ENCODE measurements at places on chromosomes 11 and 22. TPM values are rescaled to one million over a fixed set of nuclear protein-coding genes. Genes with fewer than 3 reads are reported as not detected.
A peak's percentile ranks its signal among the peaks of the same experiment; 100 is the strongest.

ASRGL1 gene
- 10.5 TPM for total RNA-seq

DNA sequence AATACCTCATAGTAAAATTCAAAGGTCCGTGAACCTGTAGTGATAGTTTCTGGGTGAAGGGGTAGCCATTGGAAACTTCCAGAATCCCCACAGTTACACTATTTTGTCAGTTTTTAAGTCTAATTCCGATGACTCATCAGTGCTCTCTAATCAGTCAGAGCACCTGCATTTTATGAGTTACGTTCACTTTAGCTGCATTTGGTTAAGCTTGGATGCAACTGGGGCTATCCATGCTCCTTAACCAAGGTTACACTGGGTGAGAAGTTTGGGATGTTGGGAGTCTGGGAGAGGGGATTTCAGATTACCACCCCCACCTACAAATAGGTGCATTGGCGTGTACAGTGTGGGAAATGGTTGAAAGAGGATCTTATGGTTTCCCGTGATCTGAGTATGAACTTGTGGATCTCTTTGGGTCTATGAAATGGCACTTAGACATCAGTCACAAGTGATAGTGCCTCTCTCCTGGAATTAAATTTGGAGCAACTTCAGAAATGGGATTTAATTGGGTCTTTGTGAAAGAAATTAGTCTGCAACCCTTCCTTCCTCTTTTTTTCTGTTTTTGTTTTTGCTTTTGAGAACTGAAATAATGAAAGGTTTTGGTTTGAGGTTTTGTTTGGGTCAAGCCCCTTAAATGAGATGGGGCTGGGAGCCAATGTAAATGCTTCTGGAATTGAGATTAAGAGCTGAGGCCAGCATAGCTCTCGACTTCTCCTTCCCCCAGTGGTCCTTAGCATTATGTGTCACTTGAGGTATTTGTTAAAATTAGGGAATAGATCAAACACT is 31.5 kb downstream of the EHF start:
- DNase-seq: no peak

DNA sequence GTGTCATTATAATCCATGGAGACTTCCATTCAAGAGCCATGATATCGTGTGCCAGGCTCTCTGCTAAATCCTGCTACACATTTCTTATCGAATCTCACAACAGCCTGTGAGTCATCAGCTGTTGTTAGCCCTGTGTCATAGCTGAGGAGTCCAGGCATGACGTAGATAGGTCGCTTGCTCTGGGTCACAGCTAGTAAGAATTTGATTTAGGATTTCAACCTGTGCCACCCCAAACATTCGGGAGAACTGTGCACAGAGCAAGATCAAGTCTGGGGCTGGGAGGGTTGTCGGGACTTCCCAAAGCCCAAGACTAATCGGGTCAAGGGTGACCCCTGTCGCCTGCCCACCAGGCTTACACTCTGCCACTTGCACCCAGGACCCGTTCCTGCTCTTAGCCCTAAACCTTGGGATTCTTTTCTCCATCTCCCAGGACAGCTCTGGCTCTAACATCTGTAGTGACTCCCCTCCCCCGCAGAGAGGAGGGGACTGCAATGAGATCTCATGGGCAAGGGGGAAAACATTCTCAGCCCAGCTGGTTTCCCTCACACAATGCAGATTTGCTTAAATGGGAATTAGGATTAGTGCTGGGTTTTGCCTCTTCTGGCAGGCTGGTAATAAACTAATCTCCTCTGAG is 34.3 kb downstream of the TSPAN18 start:
- peak; percentile 71 for DNase-seq

APLNR gene
- 0.42 TPM for total RNA-seq

DNA sequence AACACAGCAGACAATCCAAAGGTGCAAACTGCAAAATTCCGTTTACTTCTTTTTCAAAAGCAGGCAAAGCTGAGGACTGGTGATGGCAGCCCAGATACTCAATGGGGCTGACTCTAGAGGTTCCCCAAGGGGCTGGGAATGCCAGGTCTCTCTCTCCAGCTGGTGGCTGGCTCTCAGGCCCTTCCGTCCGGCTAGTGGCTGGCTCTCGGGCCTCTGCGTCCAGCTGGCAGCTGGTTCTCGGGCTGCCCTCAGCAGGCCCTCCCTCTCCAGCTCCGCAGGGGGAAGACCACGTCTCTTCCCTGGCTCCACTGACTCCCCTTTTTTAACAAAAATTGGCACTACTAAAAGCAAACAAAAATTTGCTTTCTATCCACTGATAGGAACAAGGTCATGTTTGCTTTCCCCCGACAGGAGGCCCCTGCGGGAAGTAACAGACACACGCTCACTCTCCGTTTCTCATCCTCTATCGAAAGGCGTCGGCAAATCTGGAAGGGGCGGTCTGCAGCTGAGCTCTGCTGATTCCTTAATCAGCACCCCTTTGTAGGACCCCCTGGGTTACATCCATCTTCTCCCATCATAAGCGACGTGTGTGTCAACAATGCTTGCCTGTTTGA is 381.4 kb downstream of the BRD1 start:
- no peak for DNase-seq

- no peak for DNase-seq
Observed at GRCh38 chr11:27462543-27462942, 10.0 kb downstream of the LGR4 start.

DNA sequence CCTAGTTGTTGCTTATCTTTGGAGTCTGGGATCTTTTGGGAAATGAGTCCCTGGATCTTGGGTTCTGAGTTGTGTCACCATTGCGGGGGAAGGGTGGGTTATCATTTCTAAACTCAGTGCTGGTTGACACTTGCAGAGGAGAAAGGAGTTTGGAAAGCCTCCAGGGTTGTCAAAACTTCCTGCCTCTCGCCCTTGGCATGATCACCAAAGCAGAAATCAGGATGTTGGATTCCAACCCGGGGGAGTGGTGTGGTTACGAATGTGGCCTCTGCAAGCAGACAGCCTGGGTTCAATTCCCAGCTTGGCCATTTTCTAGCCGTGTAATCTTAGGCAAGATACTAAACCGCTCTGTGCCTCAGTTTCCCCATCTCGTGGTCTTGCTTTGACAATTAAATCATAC is 24.3 kb downstream of the CD6 start:
- no peak for DNase-seq

- DNase-seq: no peak
Observed at GRCh38 chr11:77267962-77268361, 33.5 kb downstream of the GDPD4 start.

DNA sequence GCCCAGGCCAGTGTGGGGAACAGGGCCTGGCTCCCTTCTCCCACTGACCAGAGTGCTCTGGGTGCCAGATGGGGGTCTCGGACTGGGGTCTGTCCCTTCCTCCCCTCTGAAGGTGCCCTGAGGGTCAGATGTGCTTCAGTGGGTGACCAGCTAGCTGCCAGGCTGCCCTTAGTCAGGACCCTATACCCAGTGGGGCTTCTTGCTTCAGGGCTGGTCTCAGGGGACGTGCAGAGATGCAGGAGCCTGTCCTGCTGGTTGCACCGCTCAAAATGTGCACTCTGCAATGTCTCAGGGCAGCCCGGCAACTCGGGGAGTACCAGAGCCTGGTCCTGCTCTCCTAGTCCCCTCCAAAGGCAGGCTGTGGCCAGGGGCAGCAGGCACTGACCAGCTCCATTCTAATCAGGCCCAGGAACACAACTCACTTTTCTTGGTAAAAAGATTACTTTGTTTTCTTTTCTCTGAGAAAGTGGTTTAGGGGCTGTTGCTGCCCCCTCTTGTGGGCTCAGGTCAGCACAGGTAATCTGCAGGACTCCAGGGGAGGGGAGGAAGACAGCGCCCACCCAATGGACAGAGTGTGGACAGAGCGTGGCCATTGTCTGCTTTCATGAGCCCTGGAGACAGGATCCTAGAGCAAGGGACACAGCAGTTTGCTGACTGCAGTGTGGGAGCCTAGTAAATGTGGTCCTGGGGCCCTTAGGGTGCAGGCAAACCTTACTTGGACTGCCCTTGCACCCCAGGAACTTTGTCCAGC is 80.9 kb downstream of the MED15 start:
- no peak for DNase-seq

GRCh38 chr11:6418557-6419008 is 311 bp downstream of the APBB1 start:
- DNase-seq: no peak
